ENCODE measurements at places on chromosomes 1 and 21.
A peak's percentile ranks its signal among the peaks of the same experiment; 100 is the strongest.

GRCh38 chr1:30984165-30984889 lies 75.8 kb upstream of the SDC3 start:
- no peak for DNase-seq

GRCh38 chr1:42949312-42950115 lies 9.2 kb downstream of the SLC2A1 start:
- DNase-seq, result no peak

DNA sequence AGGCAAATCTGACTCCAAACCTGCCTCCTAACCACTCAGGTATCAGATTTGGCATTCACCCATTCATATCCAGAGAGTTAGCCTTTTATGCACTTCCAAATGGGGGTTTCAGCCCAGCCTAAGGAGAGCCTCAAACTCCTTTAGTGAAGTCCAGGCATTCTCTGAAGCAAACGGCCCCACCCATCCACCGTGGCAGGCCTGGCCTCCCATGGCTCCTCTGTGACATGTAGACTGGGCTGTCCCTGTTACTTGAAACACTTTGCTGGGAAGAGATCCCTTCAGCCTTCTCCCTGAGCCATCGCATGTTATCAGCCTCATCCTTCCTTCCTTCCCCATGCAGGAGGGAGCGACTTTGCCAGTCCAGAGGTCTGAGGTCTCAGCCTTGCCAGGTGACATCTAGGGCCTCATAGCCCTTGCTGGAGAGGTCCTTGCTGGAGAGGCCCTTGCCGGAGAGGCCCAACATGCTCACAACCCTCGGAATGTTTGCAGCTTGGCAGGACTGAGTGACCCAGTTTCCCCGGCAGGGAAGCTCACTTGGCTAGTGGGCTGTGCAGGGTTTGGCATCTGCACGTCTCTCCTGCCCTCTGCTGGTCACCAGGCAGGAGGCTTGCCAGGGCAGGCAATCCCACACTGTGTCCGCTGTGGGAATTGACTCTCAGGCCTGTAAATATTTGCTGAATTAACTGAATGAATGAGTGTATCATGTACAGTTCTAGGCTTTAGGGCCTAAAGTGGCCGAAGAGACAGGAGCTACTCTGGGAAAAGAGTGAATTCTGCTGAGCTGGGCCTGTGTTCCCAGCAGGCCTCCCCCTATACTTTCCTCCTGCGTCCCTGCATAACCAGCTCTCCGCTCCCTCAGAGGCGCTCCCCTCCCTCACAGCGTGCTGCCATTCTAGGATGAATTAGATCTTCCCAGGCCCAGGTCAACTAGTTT lies 26.7 kb upstream of the RBM15 start:
- DNase-seq, result peak; percentile 57

DNA sequence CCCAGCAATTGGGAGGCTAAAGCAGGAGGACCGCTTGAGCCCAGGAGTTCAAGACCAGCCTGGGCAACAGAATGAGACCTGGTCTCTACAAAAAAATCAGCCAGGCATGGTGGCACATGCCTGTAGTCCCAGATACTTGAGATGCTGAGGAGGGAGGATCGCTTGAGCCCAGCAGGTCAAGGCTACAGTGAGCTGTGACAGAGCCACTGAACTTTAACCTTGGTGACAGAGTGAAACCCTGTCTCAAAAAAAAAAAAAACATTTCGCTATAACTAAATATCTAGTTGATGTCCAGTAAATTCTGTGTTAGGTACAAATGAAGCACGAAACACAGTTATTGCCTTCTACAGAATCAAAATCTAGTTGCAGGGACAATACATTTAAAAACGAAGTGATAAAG lies 95.7 kb upstream of the HP1BP3 start:
- DNase-seq, result no peak

DNA sequence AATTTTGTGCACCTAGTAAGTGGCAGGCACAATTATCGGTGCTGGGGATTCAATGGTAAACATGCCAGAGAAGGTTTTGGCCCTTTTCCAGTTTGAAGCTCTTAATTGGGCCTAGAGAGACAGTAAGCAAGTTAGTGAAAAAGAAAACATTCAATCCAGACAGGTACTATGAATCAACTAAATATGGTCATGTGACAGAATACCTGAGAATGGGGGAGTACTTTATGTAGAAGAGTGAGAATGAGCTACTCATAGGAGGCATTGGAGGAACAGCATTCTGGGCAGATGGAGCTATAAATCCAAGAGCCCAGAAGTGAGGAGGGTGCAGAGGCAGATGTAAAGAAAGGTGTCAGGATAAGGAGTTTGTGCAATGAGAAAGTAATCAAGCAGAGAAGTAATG lies 1017.9 kb downstream of the ADGRL2 start:
- DNase-seq, result no peak
